Fibroblast of pulmonary artery (primary cell): ENCODE measurements at places on chromosomes 2 and 18.
A peak's percentile ranks its signal among the peaks of the same experiment; 100 is the strongest.

DNA sequence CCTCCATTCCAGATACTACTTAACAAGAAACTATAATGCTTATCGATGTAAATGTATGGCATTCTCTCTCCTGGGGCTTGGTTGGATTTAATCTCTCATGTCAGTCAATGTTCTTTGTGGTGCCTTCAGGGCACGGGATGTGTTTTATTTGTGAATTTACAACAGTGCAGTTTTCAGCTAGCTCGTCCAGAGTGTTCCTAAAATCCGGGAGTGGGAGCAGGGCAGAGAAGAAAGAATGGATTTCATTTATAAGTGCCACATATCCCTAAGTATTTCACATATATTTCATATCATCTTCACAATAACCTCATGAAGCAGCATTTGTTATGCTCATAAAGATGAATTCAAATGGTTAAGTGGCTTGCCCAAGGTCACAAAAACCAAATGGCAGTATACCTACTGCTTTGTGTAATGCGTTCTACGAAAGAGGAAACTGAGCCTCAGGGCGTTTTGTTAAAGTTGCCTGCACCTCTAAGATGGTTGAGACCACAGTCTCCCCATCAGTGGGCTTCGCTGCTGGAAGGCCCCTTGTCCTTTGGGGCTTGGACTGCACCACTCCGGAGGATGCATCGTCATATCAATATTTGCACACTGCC, 134.7 kb upstream of the MGAT5 start:
- DNase-seq, result no peak

- no peak for DNase-seq
These were observed 54.8 kb downstream of the NBAS start for GRCh38 chr2:15506229-15506819.

DNA sequence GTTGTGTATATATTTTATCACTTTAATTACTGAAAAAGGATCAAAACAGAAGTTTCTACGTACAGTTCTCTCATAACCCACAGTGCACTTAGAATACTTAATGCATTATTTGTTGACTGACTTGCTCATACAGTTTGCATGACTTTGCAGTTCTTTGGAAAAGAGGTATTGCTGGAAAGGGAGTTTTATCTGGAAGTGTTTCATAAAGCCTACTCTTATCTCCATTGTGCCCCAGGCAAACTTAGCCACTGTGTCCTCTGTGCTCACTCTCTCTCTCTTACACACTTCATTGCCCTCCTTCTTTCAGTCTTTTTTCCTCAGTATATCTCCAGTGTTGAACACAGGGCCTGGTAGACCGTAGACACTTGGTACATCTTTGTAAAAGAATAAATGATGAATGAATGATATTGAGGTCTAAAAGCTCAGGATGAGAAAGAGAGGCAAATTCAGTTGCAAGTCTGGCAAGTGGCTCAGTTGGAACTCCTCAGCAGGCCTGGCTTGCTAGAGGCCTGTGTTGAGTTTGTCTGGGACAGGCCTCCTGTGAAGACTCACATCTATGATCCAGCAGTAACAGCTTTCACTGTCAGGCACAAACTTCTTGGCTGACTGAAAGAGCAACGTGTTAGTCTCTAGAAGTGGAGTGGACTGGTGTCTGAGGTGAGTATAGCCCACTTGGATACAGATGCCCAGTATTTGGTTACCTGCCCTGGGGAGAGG, 56.1 kb downstream of the SETBP1 start:
- no peak for DNase-seq

DNA sequence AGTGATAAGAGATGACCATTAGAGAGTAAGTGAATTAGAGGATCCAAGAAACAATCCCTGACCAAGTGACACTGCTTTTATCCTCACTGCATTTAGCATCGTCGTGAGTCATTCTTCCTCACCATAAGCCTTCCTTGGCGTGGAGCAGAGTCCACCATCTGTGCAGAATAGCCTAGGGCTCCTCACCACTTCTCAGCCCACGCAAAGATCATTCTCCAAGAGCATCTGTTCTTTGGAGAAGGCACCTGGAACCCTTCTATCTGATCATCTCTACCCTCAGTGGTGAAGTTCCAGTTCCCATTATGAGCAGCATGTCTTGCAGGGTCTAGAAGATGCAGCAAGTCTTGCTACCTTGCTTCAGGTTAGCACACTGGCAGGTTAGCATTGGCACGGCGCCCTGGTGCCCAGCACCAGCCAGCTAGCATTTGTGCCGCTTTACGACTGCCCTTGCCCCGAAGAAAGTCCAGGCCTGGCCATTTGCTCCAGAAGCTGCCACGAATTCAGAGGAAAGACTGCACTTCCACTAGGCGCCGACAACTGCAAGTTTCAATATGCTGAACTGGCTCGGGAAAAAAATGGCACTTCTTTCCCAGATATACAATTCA, 225.8 kb downstream of the TTC32 start:
- DNase-seq, result no peak

- DNase-seq, result no peak
These were observed 310.4 kb upstream of the HDAC4 start for GRCh38 chr2:239710953-239711861.

- no peak for DNase-seq
These were observed 56.3 kb downstream of the PHLPP1 start for GRCh38 chr18:62771494-62772270.

DNA sequence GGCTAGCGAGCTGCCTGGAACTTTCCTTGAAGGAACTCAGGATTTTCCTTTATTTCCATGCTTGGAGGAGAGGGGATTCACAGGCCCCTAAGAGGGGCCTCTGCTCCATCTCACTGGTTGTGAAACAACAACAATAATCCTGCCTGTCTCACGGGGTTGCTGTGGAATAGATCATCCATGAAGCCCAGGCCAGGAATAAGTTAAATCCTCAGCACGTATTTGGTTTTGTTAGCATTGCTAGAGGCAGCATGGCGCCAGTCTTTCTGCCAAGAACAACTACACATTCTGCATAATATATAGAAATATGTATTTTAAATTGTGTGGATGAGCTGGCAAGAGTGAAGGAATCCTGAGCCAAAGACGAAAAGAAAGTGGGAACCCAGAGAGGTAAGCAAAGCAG, 80.8 kb upstream of the L3MBTL4 start:
- no peak for DNase-seq

- no peak for DNase-seq
These were observed 891.8 kb downstream of the DSC3 start for GRCh38 chr18:30150586-30151250.

DNA sequence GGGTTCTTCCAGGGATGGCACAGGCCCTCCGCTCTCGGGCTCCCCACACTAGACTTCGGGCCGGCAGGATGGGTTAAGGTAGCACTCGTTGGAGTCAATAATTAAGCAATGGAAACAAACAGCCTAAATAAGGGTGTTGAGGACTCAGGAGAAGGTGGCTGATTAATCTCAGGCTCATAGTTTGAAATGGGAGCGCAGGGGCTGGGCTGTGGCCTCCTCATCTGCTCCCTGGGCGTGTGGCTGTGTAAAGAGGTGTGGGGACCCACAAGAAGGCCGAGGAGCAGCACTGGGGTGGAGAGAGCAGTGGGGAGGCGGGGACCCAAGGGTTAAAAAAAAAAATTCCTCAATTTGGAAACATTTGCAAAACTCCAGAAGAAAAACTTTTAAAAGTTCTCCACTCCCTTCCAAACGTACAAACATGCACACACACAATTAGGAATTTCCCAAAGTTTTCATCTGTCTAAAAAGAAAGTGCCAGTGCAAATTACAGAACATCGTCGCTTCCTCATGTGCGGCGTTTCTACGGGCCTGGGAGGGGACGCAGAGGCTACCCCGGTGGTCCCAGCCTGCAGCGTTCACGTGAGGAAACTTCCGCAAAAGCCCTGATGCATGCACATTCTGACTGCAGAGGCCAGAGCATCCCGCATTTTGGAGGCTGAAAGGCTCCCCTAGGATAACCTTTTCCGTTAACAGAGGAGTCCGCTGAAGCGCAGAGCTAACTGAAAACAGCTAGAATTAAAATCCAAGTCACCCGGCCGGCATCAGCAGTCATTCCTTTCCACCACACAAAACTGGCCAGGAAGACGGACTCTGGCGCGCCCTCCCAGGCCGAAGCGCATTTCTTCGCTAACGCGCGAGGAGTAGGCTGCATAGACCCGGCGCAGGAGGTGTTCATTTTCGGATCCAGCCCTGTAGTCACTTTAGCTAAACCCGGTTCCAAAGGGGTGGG, 1.0 kb upstream of the TUBB6 start:
- DNase-seq, result peak; percentile 78

DNA sequence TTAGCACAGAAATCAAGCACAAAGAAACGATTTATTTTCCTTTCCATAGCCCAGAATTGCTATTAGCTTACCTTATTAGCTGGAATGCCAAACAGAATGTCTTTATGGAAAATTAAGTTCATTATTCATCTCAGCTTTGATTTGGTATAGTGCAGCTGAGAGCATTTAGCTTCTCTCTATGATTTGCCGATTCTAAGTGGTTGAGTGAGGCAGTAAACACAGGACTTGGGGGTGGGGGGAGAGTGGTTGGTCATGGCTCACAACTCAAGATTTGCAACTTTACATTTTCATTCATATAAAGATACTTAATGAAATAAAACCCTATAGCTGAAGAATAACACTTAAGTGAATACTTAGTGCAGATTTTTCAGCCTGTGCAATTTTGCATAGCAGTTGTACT, 395.2 kb downstream of the TGIF1 start:
- no peak for DNase-seq

- DNase-seq, result no peak
These were observed 793 bp downstream of the CNRIP1 start for GRCh38 chr2:68318914-68319397.

- DNase-seq, result no peak
These were observed 77.2 kb upstream of the NDUFV2 start for GRCh38 chr18:9025091-9025838.

GRCh38 chr2:149075853-149076252, 37.4 kb downstream of the LYPD6B start:
- DNase-seq, result no peak

DNA sequence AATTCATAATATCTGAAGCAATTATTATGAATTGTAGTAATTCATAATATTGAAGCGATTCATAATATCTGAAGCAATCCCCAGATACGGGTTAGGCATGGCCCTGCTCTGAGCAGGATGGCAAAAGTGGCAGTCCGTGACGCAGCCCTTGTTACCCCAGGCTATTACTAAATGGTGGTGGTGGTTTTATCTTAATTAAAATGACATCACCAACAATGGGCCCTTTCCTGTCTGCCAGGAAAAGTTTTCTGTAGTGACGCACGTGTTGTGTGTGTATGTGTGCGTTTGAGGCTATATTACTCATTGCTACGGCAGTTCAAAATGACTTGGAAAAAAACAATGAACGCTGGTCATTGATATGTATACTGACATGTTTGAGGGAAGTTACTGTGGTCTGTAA, 10.6 kb upstream of the MOCOS start:
- DNase-seq, result peak; percentile 88

DNA sequence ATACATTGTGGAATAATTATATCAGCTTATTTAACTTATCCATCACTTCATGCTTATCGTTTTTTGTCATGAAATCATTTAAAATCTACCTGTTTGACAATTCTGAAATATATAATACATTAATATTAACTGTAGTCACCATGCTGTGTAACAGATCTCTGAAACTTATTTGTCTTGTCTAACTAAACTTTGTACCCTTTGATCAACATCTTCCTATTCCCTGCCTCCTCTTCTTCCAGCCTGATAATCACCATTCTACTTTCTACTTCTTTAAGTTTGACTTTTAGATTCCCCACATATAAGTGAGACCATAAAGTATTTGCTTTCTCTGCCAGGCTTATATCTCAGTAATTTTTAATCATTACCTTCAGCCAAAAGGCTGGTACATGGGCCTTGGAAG, 134.2 kb upstream of the LINC00305 start:
- no peak for DNase-seq

DNA sequence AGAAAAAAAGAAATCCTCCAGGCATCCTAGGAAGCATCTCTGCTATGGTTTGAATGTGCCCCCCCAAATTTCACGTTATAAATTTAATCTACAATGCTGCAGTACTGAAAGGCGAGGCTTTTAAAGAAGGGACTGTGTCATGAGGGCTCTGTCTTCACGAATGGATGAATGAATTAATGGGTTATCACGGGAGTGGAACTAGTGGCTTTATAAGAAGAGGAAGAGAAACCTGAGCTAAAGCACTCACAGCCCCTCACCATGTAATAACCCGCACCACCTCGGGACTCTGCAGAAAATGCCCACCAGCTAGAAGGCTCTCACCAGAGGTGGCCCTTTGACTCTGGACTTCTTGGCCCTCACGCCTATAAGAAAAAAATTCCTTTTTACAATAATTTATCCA, 27.6 kb downstream of the RNU4ATAC start:
- DNase-seq, result no peak

- DNase-seq, result no peak
These were observed 43.3 kb downstream of the TMEM200C start for GRCh38 chr18:5851998-5852397.

- peak; percentile 46 for DNase-seq
These were observed 353.1 kb downstream of the ARHGAP15 start for GRCh38 chr2:143482316-143482715.

DNA sequence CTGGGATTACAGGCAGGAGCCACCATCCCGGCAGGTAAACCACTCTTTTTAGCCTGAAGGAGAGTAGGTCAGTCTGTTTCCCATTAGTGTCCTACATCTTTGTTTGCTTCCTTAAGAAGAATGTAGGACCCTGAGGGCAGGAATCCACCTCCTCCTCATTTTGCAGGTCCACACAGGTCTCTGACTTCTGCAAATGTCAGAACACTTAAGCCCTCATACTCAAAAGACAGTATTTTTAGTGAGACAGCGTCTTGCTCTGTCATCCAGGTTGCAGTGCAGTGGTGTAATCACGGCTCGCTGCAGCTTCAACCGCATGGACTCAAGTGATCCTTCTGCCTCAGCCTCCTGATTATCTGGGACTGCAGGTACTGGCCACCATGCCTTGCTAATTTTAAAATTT, 9.3 kb downstream of the PSTPIP2 start:
- no peak for DNase-seq

DNA sequence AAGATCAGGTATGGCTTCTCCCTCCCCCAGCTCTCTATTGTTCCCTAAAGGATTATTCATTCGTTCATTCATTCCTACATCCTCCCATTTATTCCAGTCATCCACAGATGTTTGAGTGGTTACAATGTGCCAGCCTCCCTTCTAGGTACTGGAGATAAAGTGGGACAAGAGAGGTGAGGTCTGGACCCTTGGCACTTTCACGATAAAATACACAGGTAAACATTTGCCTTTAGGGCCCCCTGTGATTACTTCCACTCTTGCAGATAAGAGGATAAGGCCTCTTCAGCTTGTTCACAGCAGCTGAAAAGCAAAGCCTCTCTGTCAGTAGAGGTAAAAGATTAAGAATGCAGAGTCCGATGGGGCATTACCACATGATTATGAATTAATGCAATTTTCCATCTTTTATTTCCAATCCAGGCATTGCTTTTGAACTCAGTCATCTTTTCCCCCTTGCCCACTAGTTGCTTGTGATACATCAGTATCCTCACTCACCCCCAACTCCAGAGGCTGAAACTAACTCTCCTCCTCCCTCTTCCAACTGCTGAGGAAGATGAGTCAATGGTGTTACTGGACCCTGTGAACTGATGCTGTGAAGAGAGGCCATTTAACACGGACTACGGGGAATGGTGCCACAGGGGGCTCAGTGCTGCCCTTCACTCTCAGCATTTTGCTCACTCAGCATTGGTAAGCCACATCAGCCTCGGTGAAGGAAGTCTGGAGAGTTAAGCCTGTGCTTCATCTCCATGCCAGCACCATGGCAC, 1.1 kb upstream of the DPP4 start:
- no peak for DNase-seq
